SJCRH30 (cell line): ENCODE measurements at places on chromosomes 4 and X. TPM values are rescaled to one million over a fixed set of nuclear protein-coding genes. Genes with fewer than 3 reads are reported as not detected.

DNA sequence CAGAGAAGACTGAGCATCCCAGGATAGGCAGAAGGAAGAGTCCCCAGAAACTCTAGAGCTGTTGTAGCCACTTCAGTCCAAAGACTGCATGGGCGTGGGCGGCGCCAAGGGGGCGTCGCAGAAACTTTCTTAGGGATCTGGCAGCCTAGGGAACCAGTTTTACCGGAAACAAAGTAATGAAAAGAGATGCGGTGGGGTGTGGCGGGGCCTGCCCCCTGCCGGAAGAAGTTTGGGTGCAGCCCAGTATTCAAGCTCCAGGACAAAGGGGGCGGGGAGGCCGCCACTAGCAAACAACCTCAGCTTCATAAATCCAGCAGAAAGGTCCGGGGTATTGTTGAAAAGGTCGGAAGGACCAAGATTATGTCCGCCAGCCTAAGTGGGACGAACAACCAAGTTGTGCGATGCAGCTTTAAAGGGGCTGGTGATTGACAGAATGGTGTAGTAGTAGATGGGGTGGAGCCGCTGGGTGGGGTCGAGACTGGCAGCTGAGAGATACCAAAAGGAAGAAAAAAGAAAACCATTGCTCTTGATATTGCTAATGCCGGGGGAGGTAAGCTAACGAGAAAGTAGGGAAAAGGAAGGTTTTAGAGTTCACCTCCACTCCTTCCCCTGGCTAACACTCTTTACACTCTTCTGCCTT is 190.5 kb downstream of the RRAGB start:
- peak; percentile 0 for DNase-seq

- DNase-seq, result no peak
Measured at GRCh38 chr4:14218641-14219040, 591.1 kb upstream of the BOD1L1 start.

DNA sequence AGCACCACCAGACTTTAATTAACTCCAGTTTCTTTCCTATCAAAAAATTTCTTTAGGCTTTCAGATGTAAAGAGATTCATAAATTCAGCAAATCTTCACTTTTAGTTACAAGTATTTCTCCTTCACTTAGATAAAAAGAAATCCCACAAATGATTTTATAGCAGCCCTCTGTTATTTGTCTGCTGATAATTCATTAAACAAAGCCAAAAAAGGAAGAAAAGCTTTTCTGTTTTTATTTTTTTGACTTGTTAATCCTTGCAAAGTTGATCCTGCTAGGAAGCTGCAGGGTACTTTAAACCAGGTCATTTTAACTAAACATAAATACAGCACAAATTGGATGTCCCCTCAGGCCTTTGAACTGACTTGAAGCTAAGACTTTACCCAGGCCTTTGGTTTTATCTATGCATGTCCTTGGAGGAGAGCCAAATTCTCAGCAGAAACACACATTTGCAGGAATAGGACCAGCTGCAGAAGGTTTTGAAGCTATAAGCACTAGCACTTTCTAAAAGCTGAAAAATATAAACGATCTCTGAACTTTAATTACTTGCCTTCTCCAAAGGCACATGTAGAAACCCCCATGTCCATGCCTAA is 57.5 kb downstream of the PCDH18 start:
- DNase-seq, result peak; percentile 18

- DNase-seq, result no peak
Measured at GRCh38 chr4:137558951-137559350, 26.7 kb upstream of the PCDH18 start.

DNA sequence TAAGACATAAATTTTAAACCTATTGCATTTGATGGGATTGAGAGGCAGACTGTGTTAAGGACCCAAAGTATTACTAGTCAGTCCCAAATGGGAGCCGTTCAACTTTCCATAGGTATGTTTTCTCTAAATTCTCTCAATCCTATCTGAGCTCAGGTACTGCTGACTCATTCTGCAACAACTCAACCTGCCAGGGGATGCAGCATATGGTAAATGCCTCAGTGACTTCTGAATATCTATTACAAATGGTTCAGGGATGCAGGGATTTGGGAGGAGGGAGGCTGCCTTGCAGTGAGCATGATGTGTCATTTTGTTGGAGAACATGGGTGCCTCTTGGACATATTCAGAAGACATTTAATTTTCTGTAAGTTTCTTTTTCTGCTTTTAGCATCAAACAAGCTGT is 97.3 kb downstream of the HDAC8 start:
- DNase-seq, result no peak

DNA sequence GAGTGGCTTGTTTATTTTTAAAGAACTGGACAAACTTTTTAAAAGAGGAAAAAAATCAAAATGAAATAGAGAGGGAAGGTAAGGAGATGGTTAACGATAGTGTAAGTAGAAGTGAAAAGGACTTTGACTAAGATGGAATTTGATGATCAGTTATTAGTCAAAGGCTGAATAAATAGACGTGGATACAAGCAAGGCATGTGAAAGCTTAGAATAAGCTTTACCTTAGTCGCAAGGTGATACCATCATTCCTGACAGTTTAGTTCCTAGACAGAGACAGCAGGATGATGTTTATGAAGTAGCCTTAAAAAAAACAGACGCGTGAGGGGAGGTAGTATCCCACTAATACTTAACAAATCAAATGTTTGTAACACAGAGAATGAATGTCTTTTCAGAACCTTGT is 97.3 kb downstream of the PALLD start:
- no peak for DNase-seq

DNA sequence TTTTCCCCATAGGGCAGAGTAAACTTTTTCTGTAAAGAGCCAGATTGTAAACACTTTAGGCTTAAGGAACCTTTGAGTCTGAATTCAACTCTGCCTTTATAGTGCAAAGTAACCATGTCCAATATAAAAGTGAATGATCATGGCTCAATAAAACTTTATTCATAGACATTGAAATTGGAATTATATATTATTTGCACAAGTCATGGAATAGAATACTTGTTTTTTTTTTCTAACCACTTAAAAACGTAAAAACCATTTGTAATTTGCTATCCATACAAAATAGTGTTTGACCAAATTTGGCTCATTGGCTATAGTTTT is 54.1 kb upstream of the MYOZ2 start:
- no peak for DNase-seq

- DNase-seq, result no peak
Measured at GRCh38 chr4:61938250-61938846, 738.2 kb downstream of the ADGRL3 start.

DNA sequence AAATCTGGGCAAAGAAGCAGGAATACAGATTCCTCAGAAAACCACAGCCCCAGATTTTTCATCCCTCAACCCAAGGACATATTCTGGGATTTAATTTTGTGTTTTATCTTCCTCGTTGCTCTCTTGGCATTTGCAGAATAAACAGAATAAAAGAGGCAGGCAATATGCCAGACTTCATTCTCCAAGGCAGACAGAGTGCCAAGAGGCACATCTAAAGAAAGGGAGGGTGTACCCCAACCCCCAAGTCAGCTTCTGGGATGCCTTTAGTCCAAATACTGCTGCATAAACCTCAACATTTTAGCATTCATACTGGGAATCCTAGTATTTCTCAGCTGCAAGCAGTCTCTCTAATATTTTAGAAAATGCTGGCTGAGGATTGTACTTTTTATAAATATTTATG is 629.2 kb downstream of the KLHL13 start:
- DNase-seq, result no peak

DNA sequence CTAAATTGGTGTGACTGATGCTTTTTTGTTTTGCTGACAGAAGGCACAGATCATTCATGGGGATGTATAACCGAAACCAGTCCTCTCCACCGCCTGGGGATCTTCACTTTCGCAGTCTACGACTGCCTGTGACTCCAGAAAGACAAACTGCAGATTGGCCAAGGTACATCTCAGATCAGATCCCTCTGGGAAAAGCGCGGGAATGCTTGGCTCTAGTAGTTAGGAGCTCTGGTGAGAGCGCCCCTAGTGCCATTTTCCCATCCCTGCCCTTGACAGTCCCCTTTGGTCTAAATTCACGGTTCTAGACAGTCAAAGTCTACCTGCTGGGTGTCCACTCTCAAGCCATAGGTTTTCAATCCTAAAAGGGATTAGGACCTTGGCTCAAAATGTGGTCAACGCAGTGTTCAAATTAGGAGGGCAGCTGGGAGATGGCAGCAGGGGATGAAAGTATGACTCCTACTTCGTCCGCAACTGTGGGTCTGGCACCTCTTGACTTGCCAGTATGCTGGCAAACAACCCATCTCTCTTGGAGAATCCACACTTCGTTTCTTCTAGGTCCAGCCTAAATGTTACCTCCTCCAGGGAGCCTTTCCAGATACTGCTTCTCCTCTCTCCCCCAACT is 6.9 kb upstream of the HAND2 start:
- DNase-seq, result no peak

DNA sequence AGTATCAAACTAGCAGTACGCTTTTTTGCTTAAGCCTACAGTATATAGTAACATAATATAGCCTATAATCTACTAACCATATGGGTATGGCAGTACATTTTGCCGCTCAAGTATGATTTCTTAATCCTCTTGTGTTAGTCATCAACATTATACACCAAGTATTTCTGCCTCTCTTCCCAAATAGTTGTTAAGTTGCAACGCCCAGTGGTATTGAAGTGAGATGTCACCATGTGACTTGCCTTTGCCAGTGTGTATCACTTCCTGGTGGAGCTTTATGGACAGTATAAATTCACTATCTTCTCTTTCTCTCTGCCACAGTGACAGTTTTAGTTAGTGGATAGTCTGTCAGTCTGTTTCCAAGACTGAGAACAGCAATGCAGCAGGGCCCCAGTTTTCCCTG is 535.5 kb downstream of the PDHA2 start:
- no peak for DNase-seq

- no peak for DNase-seq
Measured at GRCh38 chr4:60948008-60948407, 252.1 kb upstream of the ADGRL3 start.

DNA sequence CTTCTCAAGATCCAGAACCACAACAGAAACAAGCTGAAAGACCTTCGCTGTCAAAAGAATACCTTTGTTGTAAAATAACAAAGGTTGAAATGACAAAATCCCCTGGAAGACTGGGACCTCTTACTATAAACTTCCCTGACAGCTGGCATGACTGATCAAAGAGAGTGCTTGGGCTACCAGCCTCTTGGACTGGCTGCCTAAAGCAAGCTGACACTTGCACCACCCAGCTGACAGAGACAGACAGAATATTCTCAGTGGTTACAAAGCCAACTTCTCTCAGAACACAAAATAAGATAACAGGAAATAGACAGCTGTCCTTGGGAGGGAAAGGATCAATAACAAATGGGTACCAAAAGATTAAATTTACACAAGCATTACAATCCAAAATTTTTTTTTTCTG is 241.7 kb upstream of the SPOCK3 start:
- peak; percentile 31 for DNase-seq

GRCh38 chr4:929096-929765 is 2.9 kb downstream of the GAK start:
- no peak for DNase-seq

- DNase-seq, result no peak
Measured at GRCh38 chrX:53681661-53682060, 4.9 kb downstream of the HUWE1 start.

GRCh38 chrX:153723351-153724251 is 586 bp downstream of the BCAP31 start:
- peak; percentile 50 for DNase-seq

Gene NUP62CL
- total RNA-seq, result not detected in 2 replicates

Gene MAOB
- not detected in 2 replicates for total RNA-seq

Gene HNRNPDL
- total RNA-seq, result 384 and 414 TPM in 2 replicates

Gene PRR32
- 0.14 TPM in 1 of 2 replicates, not detected in the other for total RNA-seq

Gene ANXA10
- total RNA-seq, result 0.12 TPM in 1 of 2 replicates, not detected in the other

Gene AFP
- total RNA-seq, result 12.7 and 13.3 TPM in 2 replicates

Gene TRPC5OS
- not detected in 2 replicates for total RNA-seq

Gene CTPS2
- 39.1 and 41.3 TPM in 2 replicates for total RNA-seq

Gene OTUD6A
- not detected in 2 replicates for total RNA-seq

Gene SPARCL1
- total RNA-seq, result 0.18 TPM in 1 of 2 replicates, not detected in the other
